ENCODE measurements at places on chromosomes 11 and 22.

- DNase-seq: no peak
These were observed 35.7 kb upstream of the LRRC10B start for GRCh38 chr11:61472868-61473267.

- DNase-seq: no peak
These were observed 3.5 kb upstream of the KRTAP5-6 start for GRCh38 chr11:1693327-1694063.

DNA sequence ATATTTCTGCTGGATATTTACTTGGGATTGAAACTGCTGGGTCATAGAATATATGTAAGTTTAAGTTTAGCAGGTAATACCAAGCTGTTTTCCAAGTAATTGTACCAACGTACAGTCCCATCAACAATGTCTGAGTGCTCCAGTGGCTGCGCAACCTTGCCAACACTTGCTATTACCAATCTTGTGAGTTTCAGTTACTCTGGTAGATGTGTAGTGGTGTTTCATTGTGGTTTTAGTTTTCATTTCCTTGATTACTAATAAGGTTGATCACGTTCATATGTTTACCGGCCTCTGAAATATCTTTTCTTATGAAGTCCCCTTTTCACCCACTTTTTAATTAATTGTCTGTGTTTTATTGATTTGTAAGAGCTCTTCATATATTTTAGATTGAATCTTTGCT is 370.6 kb upstream of the CADM1 start:
- DNase-seq: no peak

DNA sequence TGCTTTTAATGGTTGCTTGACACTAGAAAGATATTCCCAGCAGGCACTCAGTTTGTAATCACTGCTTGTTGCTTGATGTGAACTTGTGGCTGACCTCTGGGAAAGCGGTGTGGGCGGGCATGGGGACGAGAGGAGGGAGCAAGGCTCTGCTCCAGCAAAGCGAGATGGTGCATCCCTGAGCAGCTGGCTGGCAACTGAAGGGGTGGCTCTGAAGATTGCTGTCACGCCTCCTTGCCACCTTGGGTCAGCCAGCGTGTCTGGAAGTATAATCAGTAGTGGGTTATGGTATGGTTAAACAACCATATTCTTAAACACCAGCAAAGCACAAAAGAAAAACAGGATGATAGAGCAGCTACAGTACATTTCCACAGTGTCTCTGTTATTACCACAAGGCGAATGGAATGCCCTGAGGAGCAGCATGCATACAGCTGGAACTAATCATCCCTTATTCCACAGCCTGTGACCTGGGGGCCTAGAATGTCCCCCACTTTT is 124.5 kb downstream of the TRIM44 start:
- no peak for DNase-seq

GRCh38 chr22:43505423-43505822 is 93.6 kb downstream of the MPPED1 start:
- no peak for DNase-seq

GRCh38 chr11:57679396-57679795 is 11.5 kb downstream of the ZDHHC5 start:
- no peak for DNase-seq

DNA sequence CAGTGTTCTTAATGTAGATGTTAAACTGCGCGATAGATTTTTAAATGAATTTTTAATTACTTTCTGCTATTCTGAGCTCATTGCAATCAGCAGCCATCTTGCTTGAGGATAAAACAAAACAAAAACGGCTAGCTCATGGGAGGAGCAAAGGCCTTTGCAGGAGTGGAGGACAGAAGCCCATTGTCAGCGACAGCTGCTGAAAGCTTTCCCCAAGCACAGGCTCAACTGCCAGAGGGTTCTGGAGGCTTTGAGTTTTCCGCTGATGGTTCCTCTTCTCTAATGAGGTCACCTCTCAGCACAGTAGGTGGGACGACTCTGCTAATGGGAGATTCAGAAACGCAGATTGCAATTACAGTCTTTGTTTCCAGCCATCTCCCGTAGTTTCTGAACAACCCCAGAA is 167.1 kb upstream of the TTC12 start:
- DNase-seq: peak; percentile 50

DNA sequence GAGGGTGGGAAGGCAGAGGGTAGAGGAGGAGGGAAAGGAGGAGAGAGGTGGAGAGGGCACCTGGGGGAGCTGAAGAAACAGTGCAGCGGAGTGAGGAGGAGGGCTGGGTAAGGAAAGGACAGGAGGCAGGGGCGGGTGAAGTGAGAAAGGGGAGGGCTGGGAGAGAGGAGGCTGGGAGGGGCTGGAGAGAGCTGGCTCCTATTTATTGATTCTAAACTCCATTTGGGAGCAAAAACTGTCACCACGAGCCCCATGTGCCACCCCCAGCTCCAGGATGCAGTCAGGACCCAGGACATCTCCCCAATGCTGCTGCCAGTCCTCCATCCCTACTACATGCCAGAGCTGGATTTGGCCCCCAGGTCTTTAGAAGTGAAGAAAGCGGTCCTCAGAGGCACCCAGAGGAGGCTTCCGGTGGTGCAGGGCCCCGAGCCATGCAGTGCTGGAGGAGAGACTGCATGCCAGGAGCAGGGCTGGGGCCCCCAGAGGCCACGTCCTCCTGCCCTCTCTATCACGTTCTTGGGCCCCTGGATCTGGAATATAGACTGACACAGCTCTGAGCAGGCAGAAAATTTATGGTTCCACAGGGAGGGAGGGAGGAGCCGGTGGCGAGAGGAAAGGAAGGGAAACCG is 53.7 kb downstream of the SLC22A12 start:
- DNase-seq: no peak

DNA sequence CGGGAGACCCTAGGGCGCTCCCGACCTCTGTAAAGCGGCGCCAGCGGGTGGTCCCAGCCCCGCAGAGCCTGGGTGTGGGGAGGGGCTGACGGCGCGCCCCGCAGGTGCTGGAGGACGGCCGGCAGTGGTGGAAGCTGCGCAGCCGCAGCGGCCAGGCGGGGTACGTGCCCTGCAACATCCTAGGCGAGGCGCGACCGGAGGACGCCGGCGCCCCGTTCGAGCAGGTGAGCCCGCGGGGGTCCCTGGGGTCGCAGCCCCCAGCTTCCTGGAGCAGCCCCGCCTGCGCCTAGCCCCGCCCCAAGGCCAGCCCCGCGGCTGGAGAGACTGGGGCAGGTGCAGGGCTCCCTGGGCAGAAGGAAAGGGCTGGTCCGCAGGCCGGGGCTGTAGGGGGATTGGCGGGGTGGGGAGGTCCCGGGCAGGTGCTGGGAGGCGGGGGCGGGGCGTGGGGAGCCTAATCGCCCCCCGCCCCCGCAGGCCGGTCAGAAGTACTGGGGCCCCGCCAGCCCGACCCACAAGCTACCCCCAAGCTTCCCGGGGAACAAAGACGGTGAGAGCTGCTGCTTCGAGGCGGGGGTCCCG is 19.7 kb downstream of the EPS8L2 start:
- DNase-seq: no peak
